ENCODE measurements at places on chromosomes 12 and 14.

GRCh38 chr12:107610021-107610859 is 75.4 kb upstream of the PWP1 start:
- no peak for DNase-seq

DNA sequence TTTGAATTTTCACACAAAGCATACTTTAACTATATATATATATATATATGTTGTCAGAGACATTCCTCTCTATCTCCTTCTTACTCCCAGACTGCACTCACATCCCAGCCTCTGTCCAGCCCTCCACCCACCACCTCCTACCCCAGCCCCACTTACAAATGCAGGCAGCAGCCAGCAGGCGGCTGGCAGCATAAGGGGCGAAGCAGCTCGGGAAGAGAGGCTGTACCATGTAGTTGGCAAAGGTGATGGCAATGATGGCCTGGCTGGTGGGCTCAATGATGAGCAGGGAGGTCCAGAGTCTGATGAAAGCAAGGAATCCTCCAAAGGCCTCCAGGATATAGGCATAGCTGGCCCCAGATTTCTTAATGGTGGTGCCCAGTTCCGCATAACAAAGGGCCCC is 2.5 kb downstream of the SLC7A7 start:
- no peak for DNase-seq

GRCh38 chr14:36229262-36229661 is 52.7 kb upstream of the PTCSC3 start:
- DNase-seq = no peak

- no peak for DNase-seq
These were observed 8.1 kb downstream of the CORO1C start for GRCh38 chr12:108722992-108723766.

DNA sequence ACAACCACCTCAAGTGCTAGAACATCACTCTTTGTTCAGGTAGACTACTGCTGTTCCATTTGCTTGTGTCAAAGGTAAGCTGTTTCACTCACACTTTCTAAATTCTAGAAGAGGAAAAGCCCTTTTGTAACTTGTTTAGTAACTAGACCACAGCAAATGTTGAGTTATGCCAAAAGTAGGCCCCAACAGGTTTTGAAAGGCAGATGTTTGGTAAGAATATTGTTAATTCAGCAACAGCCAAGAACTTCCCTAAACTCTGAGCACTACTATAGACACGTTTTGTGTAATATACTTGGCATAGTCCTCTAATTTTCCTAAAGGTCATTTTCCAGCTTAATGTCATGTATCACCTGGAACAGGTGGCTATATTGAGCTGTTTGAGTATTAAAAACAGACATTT is 79.0 kb downstream of the DCAF5 start:
- DNase-seq = no peak

DNA sequence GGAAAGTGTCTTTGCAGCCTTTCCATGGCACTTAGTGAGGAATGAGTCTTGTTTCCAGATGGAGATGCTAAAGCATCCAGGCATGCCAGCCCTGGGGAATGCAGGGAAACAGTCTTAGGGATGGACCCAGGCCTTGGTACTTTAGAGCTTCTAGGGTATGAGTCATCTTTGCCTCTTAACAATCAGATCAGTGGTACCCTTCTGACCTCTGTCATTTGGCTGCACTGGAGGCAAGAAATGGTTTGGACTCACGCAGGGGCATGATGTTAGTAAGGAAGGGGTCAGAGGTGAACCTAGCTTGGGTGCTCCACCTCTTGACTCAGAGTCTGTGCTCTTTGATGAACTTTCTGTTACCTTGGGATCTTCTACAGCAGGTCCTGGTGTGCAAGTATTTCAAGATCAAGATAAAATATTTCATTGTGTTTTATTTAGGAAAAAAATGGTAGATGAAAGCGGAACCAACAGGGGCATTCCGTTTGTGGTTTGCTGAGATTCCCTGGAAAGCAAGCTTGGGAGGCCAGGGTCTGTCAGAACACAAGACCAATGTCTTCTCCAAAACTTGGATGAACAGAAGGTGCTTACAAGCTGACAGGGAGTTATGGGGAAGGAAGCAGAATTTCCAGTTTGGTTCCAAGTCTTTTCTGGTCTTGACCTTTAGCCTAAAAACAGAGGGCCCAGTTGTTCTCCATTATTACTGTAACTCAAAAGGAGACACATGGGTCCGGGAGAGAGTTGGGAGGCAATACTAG is 216.2 kb downstream of the ZFP36L1 start:
- DNase-seq = no peak

DNA sequence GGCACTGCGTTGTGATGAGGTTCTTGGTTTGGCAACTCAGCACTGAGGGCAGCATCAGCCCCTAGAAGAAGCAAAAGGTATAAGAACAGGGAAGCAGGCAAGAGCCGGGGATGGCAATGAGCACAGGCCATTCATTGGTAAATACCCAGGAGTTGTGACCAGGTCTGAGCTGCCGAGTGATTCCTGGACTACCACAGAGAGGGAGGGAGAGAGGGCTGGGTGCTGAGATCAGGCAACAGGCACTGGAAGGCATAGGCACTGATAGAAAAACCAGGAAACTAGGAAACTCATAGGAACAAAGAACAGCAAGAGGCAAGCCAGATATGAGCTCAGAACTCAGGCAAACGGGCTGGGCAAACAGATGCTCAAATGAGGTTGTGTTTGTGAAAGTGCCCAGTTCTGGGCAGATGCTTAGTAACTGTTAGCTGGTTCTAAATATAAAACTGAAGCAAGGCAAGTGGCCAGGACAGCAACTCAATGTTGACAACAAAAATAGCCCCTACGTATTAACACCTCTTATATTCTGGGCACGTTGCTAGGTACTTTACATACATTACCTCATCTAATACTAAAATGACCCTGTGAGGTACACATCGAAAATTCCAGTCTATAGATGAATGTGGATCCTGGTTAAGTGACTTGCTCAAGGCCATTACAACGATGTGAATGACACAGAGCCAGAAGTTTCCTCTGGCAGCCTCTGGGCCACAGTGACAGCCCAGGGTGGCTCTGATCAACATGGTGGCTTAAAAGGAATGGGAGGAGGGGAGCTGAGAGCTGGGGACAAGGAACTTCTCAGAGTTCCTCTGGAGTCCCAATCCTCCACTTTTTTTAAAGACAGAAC is 121.1 kb downstream of the PRMT8 start:
- no peak for DNase-seq

GRCh38 chr14:22492622-22493542 is 96.1 kb downstream of the DAD1 start:
- no peak for DNase-seq

GRCh38 chr12:46676797-46677520 is 148.8 kb downstream of the SLC38A4 start:
- DNase-seq = no peak

DNA sequence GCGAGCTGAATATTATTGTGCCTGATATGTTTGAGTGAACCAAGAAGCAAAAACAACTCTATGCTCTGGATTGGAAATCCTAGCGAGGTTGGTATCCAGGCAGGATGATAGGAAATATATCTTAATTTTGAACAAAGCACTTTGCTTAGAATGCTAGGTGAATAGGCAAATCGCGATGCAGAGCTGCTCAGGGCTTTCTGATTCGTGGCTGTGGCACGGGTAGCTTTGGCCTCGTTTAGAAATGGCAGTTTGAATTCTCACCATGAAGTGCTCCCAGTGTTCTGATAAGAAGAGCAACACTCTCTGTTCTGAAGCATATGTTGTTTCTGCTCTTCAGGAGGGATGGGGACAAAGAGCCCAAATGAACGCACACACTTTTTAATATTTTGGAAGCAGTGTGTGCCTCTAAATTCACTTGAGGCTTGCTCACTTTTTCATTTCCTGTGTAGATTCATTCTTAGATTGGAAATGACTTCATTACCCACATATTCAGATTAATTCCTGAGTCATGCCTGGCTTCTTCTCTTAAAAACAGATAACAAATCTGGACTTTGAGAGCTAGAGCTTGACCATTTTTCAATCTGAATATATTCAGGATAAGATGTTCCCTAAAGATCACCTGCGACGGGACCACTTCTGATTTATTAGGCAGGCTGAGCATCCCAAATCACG is 200.9 kb downstream of the RPAP3 start:
- DNase-seq = no peak

- no peak for DNase-seq
These were observed 814 bp downstream of the ANKRD13A start for GRCh38 chr12:109999983-110000505.

DNA sequence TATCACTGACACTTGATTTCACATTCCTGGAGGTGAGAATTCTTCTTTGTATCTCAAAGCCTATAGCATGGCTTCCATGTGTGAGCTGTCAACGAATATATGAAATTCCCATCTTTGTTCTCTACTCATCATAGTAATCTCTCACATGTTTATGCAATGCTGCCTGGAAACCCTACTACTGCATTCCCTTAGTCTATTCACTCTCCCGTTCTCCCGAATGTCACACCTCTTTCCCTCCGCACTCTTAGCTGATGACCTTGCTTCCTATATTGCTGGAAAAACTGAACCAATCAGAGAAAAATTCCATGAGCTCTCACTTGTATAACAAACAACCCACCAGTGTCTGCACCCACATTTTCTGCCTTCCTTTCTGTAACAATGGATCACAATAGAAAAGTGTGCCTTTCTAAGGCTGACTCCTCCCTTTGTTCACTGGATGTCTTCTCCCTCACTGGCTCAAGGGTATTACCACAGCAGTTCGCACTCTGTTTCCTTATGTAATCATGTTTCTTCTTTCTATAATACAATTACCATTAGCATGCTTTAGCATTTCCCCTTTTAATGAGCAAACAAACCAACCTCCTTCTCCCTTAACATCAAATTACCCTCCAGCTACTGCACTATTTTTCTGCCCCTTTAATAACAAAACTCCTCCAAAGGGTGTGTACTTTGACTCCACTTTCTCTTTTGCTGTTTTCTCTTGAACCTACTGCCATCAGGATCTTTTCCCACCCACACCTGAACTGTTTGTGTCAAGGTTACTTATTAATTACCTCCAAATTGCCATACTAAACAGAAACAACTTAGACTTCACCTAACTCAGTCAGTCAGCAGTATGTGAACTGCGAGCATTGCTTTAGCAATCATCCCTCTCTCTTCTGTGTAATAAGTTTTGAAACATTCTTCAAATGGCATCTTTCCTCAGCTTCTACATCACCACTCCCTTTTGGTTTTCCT is 63.9 kb upstream of the CCDC196 start:
- DNase-seq = no peak

GRCh38 chr12:111685322-111685810 is 390 bp downstream of the BRAP start:
- DNase-seq = no peak

DNA sequence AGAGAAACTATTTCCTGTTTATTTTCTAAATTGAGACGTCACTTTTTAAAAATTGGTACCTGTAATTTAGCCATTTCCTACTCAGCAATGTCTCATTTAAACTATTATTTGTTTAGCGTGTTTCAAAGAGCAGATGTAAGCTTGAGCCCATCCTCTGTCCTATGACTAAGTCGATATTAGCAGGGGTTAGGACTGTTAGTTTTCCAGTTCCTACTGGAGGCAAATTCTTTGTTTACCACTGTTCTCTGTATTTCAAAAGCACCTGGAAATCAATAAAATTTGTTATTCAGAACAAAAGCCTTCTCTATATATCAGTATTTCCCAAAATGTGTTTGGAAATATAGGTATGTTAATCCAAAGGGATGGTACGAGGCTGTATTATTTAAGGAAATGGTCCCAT is 42.4 kb downstream of the MDM2 start:
- no peak for DNase-seq

GRCh38 chr12:124737772-124738635 is 125.7 kb downstream of the SCARB1 start:
- DNase-seq = no peak

DNA sequence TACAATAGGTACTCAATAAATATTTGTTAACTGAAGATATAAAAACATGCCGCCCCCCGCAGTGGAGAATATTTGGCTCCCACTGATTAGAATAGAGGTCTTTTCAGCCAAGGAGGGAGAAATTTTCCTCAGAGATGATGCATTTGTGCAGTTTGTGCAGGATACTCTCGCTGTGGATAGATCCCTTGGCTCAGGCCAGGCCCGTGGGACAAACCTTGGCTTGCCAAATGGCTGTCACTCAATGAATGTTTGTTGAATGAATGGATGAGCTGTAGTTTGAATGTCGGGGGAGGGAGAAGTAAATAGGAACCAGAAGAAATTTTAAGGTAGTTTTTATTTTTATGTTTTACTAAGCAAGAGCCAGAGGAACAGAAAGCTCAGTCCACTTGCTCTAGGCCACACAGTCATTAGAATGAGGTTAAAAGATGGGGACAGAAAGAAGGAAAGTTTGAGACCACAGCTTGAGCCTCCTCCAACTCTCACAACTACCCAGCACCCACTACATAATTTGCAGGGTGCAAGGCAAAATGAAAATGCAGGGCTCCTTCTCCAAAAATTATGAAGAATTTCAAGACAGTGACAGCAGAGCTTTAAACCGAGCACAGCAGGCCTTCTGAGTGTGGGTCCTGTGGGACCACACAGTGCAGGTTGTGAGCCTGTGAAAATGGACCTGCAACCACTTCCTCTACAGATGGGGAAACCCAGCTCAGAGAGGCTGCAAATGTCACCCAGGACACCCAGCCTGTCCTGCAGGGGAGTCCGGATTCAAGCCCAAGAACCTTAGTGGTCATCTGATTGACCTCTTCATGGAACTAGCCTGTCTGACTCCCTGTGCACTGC is 51.4 kb downstream of the WSCD2 start:
- DNase-seq = peak; percentile 5

DNA sequence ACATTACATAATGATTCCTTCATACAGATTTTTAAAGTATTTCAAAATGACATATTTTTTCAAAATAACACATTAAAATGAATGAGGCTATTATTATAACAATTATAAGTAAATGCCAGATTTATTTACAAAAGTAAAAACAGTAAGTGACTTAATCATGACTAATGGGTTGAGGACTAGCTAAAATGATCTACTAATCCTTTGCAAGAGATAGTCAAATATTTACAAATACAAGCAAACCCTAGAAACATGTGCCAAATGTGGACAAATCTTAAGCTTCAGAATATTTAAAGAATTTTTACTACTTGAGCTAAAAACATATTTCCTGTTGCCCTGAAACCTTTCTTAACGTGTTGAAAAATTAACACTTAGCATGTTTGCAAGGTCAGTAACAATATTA is 74.8 kb downstream of the KIF21A start:
- no peak for DNase-seq

GRCh38 chr14:75831455-75831854 is 150.3 kb downstream of the TGFB3 start:
- no peak for DNase-seq

- DNase-seq = no peak
These were observed 32.2 kb downstream of the SUSD6 start for GRCh38 chr14:69643430-69644200.

GRCh38 chr14:104820669-104821228 is 19.8 kb downstream of the ZBTB42 start:
- no peak for DNase-seq
